Esophagus mucosa (tissue), 1 donor: ENCODE measurements at places on chromosomes 1 and 21. TPM values are rescaled to one million over a fixed set of nuclear protein-coding genes. Genes with fewer than 3 reads are reported as not detected.

DNA sequence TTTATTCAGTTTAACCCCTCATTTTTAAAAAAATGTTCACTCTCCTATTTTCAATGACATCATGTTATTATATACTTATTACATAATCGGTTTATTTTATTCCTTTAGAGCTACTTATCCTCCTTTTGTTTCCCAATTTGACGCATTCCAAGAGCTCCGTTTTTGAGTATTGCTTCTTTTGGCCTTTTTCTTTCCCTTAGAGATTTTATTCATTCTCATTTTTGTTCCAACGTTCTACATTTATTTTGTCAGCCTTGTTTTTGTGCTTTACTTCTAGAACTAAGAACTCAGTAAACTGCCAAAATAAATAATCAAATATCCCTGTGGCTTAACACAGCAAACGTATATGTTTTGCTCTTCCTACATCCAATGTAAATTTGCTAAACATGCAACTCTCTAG, 769.1 kb downstream of the NCAM2 start:
- ATAC-seq: no peak

DNA sequence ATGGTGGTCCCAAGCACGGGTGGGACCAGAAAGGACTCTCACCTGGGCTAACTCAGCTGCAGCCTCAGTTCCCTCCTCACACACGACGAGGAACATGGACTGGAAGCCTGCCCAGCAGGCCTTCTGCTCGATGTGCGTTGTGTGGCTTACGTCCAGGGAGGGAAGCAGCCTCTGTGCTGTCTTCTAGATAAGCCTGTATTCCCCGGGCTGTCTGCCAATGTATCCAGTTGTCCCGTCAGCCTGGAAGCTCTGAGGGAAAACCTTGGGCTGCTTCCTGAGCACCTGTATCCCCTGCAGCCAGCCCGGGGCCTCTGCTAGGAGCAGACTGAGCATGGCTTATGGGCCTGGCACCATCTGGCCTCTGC, 10.5 kb downstream of the PCSK9 start:
- ATAC-seq: no peak

RXRG gene
- total RNA-seq: 0.24 TPM

AUNIP gene
- total RNA-seq: 3.3 TPM

GRCh38 chr1:37629726-37630425, 4.8 kb downstream of the RSPO1 start:
- no peak for ATAC-seq

DNA sequence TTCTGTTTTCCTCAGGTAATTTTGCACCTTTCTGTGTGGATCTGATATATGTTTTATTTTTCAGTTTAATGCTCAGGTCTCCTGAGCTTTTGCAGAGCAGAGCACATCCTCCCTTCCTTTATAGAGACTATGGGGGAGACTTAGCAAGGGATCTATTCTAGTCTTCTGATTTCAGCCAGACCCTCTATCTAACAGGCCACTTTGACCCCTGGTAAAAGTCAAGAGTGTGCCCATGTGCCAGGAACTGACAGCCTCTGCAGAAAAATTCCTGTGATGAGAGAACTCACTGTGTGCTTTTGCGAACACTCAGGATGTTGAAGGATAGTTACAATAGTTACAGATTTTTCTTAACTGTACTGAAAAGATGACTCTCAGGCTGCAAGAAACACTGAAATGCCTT, 123.3 kb downstream of the NOS1AP start:
- no peak for ATAC-seq

DNA sequence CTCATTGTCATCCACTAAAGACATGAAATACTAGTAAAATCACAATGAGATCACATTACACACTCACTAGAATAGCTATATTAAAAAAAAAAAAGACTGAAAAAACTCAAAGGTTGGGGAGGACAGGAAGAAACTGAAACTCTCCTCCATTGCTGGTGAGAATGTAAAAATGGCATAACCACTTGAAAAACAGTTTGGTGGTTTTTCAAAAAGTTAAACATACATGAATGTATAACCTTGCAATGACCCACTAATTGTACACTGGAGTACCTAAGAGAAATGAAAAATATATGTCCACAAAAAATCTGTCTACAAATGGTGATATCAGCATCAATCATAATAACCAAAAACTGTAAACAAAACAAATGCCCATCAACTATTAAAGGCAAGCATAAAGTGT, 44.0 kb downstream of the NRIP1 start:
- no peak for ATAC-seq

OR2T35 gene
- total RNA-seq: not detected

LAMB3 gene
- 76.7 TPM for total RNA-seq

DNA sequence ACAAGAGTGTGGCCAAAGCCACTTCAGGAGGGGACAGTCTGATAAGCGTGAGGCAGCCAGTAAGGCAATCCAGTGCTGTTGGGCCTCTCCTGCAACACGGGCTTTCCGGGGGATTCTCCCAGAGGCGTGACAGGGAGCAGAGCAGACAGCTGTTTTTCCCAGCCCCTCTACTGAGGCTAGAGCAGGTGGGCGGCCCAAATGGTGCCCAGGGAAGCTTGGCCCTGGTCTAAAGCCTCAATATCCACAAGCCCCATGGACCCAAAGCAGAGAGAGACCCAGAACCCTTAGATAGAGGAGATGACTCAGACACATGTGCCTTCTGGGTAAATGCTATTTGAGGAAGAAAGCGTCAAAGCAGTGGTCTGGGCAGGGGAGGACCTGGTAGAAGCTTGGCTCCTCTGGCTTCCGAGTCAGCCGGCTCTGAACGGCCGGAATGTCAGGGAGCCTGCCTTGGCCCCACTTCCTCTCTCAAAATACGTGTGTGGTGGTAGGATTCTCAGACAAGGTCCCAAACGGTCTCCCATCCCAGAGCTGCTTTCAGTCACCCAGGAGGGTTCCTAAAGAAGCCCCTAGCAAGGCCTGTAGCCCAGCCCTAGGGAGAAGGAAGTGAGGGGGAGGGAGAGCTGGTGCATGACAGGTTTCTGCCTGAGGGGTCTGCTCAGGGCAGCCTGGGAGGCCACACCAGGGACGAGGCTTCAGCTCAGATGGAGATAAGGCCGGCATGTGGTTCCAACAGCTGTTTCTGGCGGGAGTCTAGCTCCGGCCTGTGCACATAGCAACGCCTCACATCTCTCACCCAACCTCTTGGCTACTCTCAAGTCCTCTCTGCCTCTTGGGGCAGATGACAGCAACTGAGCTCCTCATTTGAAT, 28.8 kb downstream of the PIK3C2B start:
- ATAC-seq: no peak

SHE gene
- 1.4 TPM for total RNA-seq

GRCh38 chr1:41501581-41501980, 17.1 kb upstream of the EDN2 start:
- ATAC-seq: peak; percentile 86

DNA sequence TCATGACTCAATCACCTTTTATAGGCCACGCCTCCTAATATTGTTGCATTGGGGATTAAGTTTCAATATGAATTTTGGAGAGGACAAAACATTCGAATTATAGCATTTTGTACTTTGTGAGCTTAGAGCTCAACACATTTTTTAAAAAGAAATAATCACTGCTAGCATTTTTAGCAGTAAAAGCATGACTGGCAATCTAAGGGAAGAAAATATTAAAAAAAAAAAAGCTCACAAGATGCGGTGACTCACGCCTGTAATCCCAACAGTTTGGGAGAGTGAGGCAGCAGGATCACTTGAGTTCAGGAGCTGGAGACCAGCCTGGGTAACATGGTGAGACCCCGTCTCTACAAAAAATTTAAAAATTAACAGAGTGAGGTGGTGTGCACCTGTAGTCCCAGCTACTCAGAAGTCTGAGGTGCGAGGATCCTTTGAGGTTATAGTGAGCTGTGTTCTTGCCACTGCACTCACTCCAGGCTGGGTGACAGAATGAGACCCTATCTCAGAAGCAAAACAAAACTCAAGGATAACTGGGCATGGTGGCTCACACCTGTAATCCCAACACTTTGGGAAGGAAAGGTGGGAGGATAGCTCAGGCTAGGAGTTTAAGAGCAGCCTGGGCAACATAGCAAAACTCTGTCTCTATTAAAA, 28.8 kb upstream of the DIPK1A start:
- ATAC-seq: no peak

- ATAC-seq: no peak
These were observed 394.8 kb downstream of the MATN1 start for GRCh38 chr1:30328401-30329262.

DNA sequence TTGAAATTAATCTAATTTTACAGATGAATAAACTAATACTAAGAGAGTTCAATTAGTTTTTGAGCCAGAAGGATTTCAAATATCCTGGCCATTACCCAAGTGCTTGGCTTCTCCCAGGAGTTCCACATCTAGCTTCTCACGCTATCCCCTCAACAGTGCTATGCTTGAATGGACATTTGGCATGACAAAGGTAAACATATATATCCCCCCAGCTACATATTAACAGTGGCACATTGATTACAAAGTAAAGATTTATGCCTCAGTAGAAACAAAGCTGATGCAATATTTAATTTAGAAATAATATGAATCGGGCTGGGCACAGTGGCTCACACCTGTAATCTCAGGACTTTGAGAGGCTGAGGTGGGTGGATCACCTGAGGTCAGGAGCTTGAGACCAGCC, 434.6 kb upstream of the PRMT6 start:
- ATAC-seq: no peak

NID1 gene
- 5.3 TPM for total RNA-seq

NIT1 gene
- total RNA-seq: 26.4 TPM

DNA sequence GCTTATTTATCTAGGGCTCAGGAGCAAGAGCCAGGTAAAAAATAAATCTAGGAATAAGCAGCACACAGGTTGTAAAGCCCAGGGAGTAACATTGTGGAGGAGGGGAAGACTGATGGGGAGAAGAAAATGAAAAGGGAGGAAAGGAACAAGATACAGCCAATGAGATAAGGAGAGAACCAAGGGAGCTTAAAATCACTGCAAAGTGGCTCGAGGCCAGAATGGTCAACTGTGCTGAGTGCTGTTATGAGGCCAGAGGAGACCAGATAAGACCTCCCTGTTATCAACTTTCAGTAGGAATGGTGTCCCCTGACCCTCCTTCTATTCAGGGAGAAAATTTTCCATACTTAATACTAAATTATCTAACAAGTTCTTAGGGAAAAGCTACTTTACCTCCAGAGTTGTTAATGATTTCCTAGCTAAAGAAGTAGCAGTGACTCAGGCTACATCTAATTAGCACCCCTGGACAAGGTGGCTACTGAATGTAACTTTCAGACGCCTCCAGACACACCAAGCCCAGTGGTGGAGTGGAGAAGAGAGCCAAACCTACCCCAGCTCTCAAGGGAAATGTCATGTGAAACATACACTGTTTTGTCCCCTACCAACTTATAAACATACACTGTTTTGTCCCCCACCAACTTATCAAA, 25.5 kb downstream of the ENAH start:
- ATAC-seq: no peak

ASAP3 gene
- total RNA-seq: 31.5 TPM

- ATAC-seq: no peak
These were observed 21.4 kb downstream of the SMG7 start for GRCh38 chr1:183493540-183494245.

NFASC gene
- total RNA-seq: 12.2 TPM

DNA sequence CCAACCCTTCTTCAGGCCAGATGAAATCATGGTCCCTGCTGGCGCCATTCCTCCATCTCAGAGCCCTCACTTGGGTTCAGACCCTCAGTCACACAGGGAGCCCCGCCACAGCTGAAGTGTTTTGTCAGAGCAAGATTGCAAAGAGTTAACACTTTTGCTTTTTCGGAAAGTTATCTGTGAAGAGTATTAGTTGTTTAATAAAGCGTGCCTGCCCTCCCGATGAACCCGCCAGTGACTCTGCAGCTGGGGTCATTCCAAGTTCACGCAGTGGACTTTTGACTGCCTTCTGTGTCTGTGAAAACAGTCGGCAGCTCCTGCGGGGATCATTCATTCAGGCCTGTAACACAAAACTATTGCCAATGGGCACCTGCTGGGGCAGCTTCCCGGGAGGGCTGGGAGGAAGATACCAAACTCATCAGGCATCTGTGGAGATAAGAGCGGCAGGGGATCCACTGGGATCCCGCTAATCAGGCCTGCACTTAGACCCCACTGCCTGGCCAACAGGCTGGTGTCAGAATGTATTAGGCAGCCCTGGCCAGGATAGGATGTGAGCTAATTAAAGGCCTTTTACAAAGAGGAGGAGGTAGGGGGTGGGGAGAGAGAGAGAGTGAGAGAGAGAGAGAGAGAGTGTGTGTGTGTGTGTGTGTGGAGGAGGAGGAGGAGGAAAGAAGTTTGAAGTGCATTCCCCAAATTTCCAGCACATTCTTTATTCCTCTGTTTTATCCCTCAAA, 184.5 kb downstream of the DHRS3 start:
- ATAC-seq: no peak

DNA sequence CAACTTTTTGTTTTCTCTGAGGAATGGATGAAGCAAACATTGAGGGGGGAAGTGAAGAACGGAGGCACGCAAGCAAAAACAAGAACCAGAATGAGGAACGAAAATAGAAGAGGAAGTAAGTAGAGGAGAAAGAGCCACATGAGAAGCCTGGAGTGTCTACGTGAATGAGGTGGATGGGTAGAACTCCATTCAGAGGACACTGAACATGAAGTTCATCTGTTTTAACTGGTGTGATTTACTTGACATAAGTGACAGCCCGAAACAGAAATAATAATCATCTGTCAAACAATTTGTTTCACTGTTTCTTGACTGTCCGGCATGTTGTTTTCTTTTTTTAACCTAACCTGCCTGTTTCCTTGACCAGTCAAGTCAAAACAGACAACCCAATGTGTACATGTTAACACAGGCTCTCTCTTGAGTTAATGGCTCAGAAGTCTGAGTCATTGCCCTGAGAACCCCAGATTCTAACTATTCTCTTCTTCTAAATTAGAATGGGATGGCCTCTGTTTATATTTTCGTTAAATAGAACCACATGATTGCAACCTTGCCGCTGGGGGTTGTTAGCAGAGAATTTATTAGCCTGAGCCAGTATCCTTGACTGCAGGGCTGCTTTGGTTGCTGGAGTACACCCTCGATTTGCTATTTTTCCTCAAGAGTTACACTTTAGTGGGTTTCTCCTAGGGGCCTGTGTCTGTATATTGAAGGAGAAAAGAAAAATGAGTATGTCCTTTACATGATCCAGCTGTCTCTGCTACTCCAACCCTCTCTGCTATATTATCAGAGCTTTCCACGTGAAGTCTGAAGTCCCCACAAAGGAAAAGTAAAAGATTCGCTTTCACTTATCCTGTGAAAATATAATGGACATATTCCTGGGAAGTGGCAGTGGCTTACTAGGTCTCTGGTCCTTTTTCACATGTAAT, 151.7 kb downstream of the ZC3H11B start:
- peak; percentile 83 for ATAC-seq

GRCh38 chr1:179083533-179083932, 1.7 kb downstream of the TOR3A start:
- no peak for ATAC-seq

DNA sequence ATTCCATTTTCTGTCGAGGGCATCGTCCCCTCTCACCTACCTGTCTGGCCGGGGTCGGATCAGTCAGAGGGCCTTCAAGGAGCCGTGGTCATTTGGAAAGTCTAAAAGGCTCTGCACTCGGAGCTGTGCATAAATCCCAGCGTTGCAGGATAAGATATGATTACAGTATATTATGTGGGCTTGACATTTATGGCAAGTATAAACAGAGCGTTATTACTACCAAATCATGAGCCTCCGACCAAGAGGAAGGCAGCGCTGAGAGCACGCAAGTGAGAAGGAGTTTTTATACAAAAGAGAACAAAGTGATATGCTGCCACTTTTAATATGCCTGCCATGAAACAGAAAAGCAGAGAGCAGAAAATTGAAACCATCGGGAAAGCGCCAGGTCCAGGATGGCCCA, 419.4 kb upstream of the VAMP3 start:
- ATAC-seq: no peak
